Upper lobe of right lung (tissue), 1 donor: ENCODE measurements at places on chromosomes 13 and 19.
A peak's percentile ranks its signal among the peaks of the same experiment; 100 is the strongest.

GRCh38 chr13:35144166-35144890 is 202.3 kb downstream of the NBEA start:
- no peak for DNase-seq

DNA sequence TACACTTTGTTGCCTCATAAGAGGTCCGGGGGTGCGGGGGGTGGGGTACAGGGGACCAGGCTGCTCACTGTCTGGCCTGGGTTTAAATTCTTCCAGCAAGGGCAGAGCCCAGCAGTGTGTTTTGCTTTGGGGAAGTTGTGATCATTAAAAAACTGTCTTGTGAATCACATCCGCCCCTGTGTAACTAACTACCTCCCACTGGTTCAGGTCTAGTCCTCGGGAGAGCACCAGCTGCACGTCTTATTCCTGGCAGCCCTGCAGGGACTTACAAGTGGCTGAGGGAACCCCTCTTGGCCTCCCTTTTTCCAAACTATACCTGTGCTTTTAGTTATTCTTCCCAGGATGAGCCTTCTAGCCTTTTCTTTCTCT is 127.5 kb downstream of the SIPA1L3 start:
- DNase-seq, result no peak

- DNase-seq, result peak; percentile 85
Measured at GRCh38 chr19:47707135-47707925, 5.9 kb upstream of the EHD2 start.

GRCh38 chr13:98300956-98301641 is 124.0 kb upstream of the RNF113B start:
- DNase-seq, result no peak

DNA sequence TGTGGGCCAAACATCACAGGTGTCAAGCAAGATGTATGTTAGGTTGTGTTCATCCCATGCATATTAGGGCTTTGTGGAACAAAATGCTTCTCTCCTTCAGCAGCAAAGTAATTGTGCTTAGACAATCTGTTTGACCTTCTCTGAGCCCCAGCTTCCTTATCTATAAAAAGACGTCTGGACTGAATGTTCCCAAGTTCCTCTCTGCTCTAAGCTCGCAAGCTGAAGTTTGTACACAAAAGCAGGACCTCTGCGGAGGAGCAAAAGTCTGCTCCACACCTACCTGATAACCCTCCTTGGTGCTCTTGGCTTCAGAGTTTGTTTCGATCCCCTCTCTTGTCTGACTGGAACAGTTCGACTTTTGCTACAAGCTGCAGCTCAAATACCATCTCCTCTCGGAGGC is 95.7 kb upstream of the UBL3 start:
- DNase-seq, result no peak

DNA sequence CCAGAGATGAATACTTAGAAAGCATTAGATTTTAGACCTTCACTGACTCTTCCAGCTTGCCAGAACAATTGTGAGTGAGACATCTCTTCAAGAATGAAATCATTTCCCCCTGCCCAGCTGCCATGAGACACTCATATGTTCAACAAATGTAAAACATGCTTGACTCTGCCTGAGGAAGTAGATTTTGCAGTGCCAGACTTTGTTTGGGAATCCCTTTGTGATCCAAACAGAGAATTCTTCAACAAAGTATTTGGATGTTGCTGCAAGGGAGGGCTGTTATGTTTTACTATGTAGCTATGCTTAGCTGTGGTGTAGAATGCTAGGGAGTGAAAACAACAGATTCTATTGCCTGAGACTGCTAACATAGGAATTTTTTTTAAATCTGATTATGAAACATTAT is 416.4 kb downstream of the DCT start:
- no peak for DNase-seq

DNA sequence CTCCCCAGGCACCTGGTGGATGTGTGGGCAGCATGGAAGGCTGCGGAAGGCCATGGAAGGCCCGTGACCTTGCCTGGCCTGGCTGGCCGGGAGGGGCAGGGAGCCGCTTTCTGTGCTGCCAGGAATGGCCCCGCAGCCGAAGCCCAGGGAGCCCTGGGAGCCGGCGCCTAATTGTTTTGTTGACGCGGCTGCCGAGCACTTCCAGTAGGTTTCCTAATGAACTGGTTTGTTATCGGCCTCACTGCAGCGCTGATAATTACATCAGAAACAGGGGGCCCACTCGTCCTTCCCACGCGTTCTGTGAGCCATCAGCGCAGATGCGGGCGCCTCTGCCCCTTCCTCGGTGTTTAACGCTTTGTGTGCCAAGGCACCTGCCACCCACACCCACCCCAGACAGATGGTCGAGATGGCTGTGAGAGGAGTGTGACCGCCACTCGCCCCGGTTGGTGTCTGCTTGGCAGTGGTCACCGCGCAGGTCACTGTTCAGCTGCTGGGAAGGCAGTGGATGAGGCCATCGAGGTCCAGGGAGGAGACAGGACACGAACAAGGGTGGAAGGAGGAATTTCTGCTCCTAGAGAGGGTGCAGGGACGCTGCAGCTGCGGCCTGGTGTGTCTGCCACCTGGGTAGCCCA is 124.5 kb downstream of the KDM4B start:
- no peak for DNase-seq

- no peak for DNase-seq
Measured at GRCh38 chr19:11200015-11200574, 2.8 kb upstream of the KANK2 start.
